Peyer's patch (tissue), 4 donors: ENCODE measurements at places on chromosomes 3 and 15. TPM values are rescaled to one million over a fixed set of nuclear protein-coding genes. Genes with fewer than 3 reads are reported as not detected.

GTPBP8 gene
- total RNA-seq = 43.7 TPM

LRRN1 gene
- 7.4 TPM for total RNA-seq

GRCh38 chr3:31892916-31893573, 88.0 kb downstream of the OSBPL10 start:
- no peaks in the 10 kb centered on the region for H3K27me3 ChIP-seq
- H3K36me3 ChIP-seq = no peaks in the 10 kb centered on the region
- H3K4me3 ChIP-seq = no peak overlapping the region
- peaks cover 15% of the 10 kb centered on the region for H3K4me1 ChIP-seq

CHRM5 gene
- not detected for total RNA-seq

KCTD6 gene
- 14.9 TPM for total RNA-seq

DNA sequence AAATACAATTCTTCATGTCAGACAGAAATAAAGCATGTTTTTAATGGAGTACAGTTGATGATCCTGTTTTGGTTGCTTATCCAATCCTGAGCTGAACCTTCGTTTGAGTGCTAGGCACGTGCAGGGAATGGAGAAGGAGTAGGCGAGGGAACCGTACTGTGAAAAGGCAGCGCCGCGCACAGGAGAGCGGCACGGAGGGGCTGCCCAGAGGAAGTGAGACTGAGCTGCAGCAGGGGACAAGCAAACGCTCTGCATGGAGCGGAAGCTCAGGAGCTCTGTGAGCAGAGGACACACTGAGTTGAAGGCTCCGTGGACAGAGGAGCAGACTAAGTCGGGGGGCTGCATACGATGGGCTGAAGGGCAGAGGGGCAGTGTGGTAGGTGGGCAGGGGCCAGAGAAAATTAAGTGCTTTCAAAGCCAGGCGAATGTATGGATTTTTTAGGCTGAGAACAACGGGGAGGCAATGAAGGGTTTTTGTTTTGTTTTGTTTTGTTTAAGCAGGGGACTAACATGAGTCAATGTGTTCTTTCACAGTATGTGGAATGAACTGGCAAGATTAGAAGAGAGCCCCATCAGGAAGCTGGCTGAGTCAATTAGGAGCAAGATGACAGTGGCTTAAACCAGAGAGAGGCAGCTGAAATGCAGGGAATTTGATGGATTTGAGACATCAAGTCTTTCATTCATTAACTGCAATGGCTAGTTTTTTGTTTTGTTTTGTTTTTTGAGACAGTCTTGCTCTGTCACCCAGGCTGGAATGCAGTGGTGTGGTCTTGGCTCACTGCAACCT, 23.8 kb upstream of the TM2D3 start:
- no peaks in the 10 kb centered on the region for H3K36me3 ChIP-seq
- no peaks in the 10 kb centered on the region for H3K4me1 ChIP-seq
- no peak overlapping the region for H3K4me3 ChIP-seq
- DNase-seq = no peak

- H3K36me3 ChIP-seq = no peaks in the 10 kb centered on the region
- no peak for DNase-seq
- no peak overlapping the region for H3K27ac ChIP-seq
- no peak overlapping the region for H3K4me3 ChIP-seq
- no peaks in the 10 kb centered on the region for H3K27me3 ChIP-seq
These were observed 108.7 kb downstream of the P2RY1 start for GRCh38 chr3:152943645-152944044.

GTF2E1 gene
- 5.4 TPM for total RNA-seq

GRCh38 chr3:73418681-73419080, 206.1 kb downstream of the PDZRN3 start:
- no peaks in the 10 kb centered on the region for H3K36me3 ChIP-seq
- H3K4me3 ChIP-seq = no peak overlapping the region
- no peak overlapping the region for H3K27ac ChIP-seq
- H3K4me1 ChIP-seq = no peaks in the 10 kb centered on the region

GRCh38 chr15:58574631-58575030, 142.8 kb downstream of the LIPC start:
- no peak overlapping the region for H3K4me3 ChIP-seq
- H3K4me1 ChIP-seq = no peaks in the 10 kb centered on the region
- H3K27ac ChIP-seq = no peak overlapping the region
- no peaks in the 10 kb centered on the region for H3K27me3 ChIP-seq

EHHADH gene
- total RNA-seq = 31.5 TPM

STARD5 gene
- 37.8 TPM for total RNA-seq

GUCA1C gene
- not detected for total RNA-seq
